Small intestine (tissue), 16 donors: ENCODE measurements at places on chromosomes 16 and 17. TPM values are rescaled to one million over a fixed set of nuclear protein-coding genes. Genes with fewer than 3 reads are reported as not detected.
A peak's percentile ranks its signal among the peaks of the same experiment; 100 is the strongest.

- DNase-seq, result no peak
These were observed 650.9 kb downstream of the KCNJ2 start for GRCh38 chr17:70820276-70820675.

DNA sequence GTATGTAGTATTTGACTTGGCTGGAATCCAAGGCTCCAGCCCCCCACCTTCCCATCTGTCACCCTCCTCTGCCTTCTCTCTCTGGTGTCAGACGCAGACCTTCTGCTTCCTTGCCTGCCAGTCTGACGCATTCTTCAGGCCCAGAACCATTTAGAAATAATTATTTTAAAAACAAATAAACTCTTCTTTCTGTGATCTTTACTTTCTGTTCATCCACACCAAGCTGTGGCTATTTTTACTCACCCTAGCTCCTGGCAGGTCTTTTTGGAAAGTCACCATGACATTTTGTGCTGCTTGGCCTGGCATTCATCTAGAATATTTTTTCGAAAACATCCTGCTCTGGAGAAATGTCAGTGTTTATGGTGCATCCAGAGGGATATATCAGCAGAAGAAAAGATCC, 330.7 kb upstream of the ASIC2 start:
- DNase-seq, result no peak

DNA sequence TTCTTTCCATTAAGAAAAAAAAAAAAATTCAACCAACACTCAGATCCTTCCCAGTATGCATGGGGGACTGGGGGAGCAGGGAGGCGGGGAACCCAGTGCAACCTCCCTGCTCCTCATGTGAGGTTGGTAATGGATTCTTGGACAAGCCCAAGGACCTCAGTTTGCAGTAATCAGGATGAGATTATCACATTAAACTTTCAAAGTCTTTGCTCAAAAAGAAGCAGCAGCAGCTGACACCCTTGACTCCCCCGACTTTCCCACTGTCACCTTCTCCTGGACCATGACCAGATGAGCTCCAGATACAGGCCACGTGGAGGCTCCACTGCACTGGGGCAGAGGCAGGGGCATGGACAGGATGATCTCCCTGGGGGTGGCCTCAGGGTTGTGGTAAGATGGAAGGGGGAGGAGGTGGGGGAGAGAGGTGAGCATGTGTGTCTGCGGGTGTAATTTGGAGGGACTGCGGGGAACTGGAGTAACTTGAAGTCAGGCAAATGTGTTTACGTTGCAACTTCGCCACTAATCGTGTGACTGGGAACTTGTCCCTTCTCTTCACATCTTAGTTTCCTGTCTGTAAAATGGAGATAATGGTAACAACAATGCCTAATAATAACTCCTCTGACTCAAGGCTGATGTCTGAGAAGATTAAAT, 19.8 kb downstream of the ZNF385C start:
- no peak for DNase-seq

GRCh38 chr17:10094797-10095196, 103.6 kb downstream of the GAS7 start:
- no peak for DNase-seq

GRCh38 chr16:29978564-29979270, 5.0 kb downstream of the TAOK2 start:
- DNase-seq, result no peak

DNA sequence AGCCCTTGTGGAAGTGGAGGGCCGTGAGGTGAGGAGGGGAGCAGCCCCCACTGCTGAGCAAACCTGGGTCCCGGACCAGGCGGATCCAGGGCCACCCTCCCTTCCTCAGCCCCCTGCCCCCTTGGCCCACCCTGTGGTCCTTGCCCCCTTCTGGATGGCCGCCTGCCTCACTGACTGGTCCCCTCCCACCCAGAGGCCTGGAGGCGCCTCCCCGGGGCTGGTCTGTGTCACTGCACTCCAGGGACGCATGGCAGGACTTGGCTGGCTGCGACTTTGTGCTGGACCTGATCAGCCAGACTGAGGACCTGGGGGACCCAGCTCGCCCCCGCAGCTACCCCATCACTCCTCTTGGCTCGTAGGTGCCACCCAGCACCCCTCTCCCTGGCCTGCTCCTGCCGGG, 19.2 kb upstream of the SMIM5 start:
- DNase-seq, result no peak

DNA sequence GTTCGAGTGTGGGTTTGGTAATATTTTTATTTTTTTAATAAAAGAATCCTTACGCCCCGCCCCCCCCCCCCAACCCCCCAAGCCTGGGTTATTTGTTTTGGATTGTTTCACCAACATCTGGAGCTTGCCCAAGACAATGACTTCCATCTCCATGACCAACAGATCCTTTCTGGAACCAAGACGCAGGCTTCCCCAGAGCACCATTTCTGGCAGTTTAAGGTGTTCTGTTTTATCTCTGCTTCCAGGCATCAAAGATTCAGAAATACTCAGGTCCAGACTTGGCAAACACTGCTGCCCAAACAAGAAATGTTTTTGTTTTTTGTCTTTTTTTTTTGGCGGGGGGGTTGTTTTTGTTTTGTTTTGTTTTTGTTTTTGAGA, 56.1 kb downstream of the PLXDC1 start:
- no peak for DNase-seq

DNA sequence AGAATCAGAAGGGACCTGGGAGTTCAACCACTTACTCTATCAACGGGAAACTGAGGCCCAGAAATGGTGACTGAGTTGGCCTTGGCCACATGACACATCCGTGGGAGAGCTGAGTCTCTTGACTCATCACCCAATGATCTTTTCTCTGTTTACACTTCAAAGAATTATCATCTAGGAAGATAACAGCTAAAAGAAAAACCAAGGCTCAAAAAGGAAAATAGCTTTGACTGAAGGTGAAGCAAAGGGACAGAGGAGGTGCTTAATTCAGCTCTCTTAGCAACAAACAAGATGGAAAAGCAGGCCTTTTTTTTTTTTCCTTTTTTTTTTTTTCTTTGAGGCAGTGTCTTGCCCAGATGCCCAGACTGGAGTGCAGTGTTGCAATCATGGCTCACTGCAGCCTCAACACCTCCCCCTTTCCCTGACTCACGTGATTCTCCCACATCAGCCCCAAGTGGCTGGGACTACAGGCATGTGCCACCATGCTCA, 16.7 kb downstream of the ERCC4 start:
- peak; percentile 48 for DNase-seq

DNA sequence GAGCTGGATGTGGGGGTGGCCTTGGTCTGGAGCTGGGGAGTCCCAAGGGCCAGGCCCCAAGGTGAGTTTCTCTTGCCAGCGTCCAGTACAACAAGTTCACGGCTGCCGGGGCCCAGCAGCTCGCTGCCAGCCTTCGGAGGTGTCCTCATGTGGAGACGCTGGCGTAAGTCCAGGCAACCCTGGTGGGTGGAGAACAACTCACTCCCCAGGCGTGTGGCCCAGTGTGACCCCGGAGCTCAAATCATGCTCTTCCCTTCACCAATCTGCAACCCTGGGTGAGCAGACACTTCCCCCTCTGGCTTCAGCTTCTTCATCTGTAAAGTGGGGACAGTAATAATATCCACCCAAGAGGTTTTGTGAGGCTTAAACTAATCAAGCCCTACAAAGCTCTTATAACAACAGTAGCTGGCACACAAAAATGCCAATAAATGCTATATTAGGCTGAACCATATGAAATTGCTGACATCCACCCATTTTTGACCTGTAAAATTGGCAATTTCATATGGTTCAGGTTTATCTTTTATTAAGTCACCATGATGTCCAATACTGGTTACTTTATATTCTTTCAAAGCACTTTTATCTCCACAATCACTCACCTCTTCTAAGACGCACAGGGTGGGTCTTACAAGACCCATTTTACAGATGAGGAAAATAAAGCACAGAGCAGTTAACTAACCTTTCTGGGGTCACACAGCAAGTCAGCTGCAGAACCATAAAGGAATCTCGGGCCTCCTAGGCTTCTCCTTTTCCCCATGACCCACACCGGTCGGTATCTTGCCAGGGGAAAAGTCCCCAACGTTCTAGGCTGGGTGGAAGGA, 19.7 kb downstream of the DEXI start:
- DNase-seq, result no peak

DNA sequence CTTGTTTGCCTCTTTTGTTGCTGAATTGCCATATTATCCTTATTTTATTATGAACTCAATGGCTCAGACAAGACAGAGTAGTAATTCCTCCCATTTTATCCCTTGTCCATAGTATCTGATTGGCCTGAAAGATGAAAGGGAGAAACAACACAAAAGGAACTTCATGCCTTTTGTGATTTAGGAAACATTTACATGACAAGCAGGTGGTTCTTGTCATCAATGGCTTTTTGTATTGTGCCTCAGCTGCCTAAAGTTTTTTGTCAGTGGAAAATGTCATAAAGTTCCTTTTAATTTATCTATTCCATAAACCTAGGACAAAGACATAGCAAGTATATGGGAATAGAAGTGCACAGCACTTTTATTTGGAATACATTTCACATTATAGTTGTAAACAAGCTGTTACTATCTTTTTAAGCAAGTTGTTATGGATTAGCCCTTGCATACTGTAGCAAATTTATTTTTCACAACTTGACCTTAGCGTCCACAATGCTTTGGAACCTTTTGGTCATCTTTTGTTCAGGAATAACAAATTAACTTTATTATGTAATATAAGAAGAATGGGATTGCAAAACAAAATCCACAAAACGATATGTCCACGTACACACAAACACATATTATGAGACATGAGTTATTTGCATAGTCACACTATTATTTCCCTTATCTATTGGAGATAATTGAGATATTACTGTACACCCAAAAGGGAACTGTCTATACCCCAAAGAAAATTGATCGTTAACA, 12.4 kb upstream of the MPHOSPH6 start:
- DNase-seq, result no peak

DNA sequence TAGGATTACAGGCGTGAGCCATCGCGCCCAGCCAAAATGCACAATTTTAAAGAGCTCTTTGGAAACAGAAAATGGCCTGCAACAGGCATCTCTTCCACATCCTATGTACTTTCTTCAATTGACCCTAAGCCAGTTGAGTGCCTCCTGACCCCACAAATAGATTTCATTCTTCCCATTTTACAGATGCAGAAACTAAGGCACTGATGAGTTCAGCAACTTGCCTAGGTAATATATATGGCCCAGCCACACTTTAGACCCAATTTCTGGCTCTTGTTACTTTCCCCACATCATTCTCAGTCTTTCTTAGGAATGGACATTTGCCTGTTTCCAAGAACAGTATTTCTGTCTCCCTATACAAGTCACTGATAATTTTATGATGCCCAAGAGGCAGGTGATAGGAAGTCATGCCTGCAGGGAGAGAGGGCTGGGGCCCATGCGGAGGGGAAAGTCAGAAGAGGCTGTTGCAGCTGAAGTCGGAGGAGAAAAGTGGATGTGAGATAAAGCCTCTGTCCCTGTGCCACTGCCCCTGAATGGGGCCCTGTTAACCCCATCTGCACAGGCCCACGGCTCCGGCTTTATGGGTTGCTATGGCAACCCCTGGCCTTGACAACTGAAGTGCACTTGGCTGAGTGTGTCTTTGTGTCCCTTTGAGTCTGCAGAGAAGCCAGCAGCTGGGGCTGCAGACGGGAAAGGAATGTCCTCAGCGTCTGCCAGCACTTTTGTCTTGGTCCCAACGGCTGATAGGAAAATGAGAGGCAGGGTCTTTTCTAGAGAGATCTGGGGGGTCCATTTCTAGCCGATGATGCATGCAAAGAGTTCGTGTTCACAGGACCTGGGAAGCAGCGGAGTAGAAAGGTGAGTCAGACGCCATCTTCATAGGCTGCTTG, 45.9 kb downstream of the ABAT start:
- DNase-seq, result peak; percentile 12

GRCh38 chr17:49637050-49637449, 40.8 kb downstream of the SPOP start:
- no peak for DNase-seq

DNA sequence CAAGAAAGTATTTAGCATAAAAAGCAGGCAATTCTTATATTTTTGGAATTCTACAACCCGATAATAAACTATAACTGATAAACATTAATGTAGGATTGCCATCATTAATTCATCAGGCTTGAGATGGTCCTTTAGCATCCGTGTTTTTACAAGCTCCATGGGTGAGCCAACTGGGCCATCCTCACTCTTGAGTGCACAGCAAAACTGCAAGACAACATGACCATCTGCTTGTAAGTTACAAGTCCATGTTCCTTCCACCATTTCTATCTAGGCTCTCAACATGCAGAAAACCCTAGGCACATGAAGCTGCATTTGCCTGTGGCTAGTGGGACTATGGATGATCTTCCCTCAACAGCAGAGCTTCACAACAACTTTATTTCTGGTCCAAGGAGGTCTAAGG, 40.1 kb downstream of the ADAMTS18 start:
- DNase-seq, result no peak

GRCh38 chr16:22141767-22142166, 20.5 kb upstream of the SDR42E2 start:
- DNase-seq, result no peak

DNA sequence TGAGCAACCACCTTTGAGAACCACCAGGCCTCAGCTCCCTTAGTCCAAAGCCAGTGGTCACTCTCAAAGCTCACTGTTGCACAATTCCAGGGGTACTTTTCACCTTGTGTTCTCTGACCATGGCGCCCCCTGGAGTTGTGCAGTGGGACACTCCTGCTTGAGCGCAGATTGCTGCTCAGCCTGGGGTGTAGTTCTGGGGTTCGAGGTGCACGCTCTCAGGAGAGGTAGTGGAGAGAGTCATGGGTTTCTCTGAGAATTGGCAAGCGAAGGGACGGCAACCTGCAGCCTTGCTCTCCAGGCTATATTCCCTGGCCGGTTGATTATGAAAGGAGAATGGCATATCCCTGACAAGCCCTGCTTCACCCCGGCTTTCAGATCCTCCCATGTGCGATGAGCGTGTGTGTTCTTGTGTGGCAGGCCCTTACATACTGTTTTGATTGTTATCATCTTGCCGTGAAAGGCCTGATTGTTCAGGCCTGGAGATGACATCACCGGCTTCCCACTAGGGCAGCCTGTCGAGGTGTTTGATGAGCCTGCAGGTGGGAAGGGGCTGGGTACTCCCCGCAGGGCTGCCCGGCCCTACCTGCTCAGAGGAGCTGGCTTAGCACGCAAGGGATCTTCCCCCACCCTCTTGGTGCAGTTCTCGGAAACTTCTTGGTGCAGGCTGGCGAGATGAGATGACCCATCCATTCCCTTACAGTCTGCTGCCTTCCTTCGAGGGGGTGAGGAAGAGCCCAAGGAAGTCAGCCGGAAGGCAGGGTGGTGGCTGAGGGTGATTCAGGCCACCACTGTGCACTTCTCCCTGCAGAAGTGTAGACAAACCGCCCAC, 431.2 kb downstream of the SLC39A11 start:
- DNase-seq, result peak; percentile 45

Gene KRTAP4-4
- polyA plus RNA-seq, result not detected

Gene MLKL
- polyA plus RNA-seq, result 6.5 TPM

Gene PPY
- 5.5 TPM for polyA plus RNA-seq

Gene UBALD2
- 118 TPM for polyA plus RNA-seq
